ENCODE measurements at places on chromosomes 4 and X. TPM values are rescaled to one million over a fixed set of nuclear protein-coding genes. Genes with fewer than 3 reads are reported as not detected.
A peak's percentile ranks its signal among the peaks of the same experiment; 100 is the strongest.

- no peak for DNase-seq
Measured at GRCh38 chr4:111537871-111538270, 607.4 kb upstream of the FAM241A start.

- peak; percentile 57 for DNase-seq
Measured at GRCh38 chr4:38860788-38861424, 4.3 kb upstream of the TLR6 start.

- no peak for DNase-seq
Measured at GRCh38 chrX:44906041-44906440, 33.1 kb downstream of the KDM6A start.

DNA sequence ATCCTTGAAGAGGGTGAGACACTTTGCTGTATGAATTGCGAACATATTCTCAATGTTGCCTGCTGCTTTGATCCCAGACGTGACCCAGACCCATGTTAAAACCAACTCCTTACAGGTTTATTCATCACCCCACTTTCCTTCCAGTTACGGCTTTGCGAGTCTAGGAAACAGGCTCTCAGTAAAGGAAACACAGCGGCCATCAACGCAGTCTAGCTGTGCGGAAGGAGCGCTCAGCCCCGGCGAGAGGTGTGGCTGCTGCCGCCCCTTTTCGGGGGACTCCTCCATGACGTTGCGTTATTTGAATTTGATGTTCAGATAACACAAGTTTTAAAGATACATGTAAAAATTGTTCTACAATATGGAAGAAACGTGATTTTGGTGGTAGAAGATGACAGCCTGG is 206.4 kb upstream of the FAT1 start:
- no peak for DNase-seq

DNA sequence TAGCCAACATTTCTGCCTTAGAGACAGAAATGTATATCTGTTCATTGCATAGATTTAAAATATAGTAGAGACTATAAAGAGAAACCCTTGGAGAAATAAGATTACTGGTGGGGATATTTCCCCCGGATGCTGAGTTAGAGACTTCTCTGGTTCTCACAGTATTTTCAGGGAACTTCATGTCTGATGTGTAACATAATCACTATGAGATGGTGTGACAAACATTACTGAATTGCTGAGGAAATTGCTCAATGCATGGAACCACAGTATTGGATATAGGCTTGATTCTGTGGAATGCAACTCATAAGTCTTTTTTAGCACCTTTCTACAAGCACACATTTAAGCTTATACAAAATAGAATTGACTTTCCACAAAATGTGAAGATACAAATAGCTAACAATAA is 152.7 kb downstream of the SOWAHB start:
- no peak for DNase-seq

- DNase-seq, result no peak
Measured at GRCh38 chrX:38661561-38661960, 100.2 kb downstream of the TSPAN7 start.

- no peak for DNase-seq
Measured at GRCh38 chrX:27966492-27966891, 14.8 kb downstream of the DCAF8L1 start.

- no peak for DNase-seq
Measured at GRCh38 chrX:53247928-53248327, 22.9 kb upstream of the KDM5C start.

DNA sequence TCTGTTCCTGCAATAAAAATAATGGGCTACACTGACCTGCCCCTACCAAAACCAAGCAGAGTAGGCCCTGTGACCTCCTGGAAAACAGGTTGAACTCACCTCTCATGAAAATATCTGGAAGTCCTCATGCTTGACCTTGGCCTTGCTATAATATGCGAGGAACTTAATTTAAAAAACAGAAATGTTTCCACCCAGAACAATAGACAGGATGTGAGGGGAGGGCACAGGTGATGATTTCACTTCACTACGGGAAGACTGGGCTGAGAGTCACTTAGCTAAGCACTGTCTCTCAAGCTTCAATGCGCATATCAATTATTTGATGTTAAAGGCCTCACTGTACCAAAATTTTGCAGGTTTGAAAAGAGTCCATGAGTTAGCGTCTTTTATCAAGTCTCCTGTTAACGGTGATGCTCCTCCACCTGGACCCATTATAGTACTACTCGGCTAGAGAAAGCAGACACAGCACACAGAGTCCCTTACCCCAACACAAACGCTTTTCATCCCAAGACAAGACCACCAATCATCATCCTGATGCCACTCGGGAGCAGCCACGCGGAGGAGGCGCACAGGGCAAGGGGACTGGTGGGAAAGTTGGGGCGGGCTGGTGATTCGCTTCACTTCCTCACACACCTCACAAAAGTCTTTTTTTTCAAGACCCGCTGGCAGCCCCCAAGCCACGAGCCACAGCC is 25.9 kb downstream of the ZNF721 start:
- peak; percentile 15 for DNase-seq

- no peak for DNase-seq
Measured at GRCh38 chrX:140971099-140971795, 31.1 kb upstream of the SPANXB1 start.

DNA sequence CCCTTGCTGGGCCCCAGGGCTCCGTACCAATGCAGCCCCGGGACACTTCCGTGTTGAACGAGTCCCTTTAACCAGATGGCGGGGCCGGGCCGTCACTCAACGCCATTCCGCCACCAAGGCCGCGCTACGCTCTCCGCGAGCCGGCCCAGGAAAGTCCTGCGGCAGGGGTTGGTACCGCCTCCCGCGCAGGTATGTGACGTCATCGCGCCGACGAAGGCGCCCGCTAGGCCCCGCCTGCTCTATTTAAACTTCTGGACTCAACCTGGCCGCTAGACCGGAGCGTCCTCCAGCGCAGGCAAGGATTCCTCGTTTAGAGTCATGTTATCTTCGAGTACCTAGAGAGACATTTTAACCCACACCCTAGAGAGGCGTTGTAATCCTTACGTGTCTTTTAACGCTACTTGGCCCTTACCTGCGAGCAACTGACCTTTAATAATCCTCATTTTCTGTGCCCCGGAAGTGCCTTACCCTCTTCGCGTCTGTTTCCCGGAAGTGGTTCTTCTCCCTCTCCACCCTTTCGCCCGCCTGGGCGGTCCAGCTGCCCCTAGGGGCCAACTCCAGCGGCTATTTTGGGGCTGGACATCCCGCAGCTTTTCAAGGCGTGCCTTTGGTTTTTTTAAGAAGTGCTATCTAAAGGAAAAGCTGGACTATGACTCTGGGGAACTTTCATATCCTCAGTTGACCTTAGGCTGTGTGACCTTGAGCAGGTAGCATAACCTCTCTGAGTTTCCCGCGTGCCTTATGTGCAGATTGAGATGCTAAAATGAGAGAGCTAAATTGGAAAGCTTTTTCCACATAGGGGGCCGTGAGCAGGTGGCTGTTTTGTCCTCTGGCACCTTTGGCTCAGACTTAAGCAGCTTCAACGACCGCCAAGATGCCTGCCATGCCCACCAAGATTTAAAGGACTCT is at the start of gene PNPLA4:
Gene PNPLA4 (minus strand): TSS at position 155 of the 909 bp plus-strand sequence. CDS start 1,294 bp downstream, outside the sequence.
- peak; percentile 87 for DNase-seq

DNA sequence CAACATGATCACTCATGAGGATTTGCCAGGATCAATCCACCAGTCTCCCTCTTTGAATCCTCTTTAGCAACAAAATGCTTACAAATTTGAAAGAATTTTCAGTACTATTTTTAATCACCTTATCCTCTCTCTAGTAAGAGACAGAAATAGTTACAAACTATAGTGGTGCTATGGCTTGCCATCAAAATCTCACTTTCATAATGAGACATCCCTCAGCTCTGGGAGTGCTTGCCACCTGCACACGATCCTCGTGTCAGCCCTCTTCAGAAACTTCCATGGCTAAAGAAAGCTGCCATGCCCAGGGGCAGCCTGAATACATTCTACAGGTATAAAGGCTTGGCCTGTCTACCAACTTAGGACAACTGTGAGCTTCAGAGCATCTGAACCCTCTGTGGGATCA is 5.1 kb upstream of the DHX15 start:
- no peak for DNase-seq

Gene ITIH6
- total RNA-seq, result not detected

Gene BTC
- not detected for total RNA-seq

Gene PSAPL1
- not detected for total RNA-seq

Gene BMPR1B
- 0.14 TPM for total RNA-seq

Gene CT45A10
- not detected for total RNA-seq

Gene CFAP99
- total RNA-seq, result 0.12 TPM

Measured in naive thymus-derived CD4-positive, alpha-beta T cell (primary cell).